LHCN-M2 (cell line): ENCODE measurements at places on chromosomes 2 and 18.

GRCh38 chr2:56714400-56714799 lies 530.6 kb downstream of the CCDC85A start:
- DNase-seq: no peak

- DNase-seq: no peak
These were observed 75.5 kb downstream of the PLCL1 start for GRCh38 chr2:197879812-197880408.

GRCh38 chr2:226953826-226954225 lies 118.0 kb downstream of the RHBDD1 start:
- no peak for DNase-seq

DNA sequence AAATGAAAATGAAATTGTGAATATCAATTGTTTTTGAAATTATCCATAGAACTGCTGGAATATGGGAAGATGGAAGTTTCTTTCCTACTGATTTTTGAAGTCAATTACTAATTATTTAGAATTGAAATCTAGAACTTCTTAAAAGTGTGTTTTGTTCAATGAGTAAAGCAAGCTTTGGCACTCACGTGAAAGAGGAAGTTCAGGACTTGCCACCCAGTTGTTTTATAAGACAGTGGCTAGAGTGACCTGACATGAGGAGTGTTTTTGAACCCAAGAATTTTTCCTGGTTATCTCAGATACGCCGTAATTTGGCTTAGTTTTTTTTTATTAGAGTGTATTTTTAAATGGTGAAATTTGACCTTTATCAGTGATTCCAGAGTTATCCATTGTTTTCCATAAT lies 3.5 kb downstream of the MXD1 start:
- no peak for DNase-seq

DNA sequence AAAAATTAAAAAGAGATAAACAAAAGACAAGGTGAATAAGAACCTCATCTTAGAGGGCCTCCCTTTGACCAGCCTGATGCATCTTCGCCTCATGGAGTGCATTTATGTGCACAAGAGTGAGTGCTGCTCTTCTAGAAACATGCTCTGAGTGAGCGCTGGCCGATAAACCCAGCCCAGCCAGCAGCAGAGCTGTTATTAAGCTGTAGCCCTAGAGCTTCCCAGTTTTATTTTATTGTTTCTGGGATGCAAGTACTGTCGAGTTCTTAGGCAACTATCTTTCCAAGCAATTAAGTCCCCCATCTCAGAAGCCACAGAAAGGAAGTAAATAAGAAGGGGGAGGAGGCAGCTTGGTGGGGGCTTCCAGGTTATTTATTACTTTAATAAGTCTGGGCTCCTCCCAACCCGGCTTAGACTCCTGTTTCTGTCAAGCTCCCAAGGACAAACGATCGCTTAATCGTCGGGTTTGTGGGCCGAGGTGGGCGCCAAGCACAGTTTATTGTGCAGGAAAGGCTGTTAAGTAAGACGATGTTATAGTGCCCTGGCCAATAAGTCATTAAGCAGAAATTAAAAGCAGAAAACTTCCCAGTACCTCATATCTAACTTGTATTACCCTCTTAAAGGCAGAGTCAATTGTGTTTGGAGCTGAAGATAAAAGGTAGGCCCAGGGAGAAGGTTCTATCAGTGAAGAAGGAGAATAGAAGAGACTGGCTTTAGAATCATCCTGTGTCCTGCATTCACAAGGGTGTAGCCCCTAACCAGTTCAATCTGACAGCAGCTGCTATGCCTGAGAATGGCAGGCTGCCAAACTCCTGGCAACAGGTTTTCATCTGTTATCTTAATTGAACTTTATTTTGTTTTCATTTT lies 176.3 kb downstream of the PIK3C3 start:
- DNase-seq: no peak

DNA sequence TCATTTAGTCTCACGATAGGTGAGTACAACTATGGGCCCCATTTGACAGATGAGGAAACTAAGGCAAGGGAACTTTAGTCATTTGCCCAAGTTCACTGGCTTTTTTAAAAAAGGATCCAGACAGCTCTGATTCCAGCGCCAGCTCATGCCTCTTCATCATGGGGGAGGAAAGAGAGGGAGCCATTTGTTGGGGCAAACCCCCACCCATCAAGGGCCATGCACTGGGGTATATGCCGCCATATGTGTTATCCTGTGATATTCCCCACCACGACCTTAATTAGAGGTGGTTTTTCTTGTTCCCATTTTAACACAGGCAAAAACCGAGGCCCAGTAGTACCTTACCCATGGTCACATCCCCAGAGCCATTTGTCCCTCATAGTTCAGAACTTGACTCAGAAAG lies 649 bp upstream of the GPBAR1 start:
- DNase-seq: no peak

DNA sequence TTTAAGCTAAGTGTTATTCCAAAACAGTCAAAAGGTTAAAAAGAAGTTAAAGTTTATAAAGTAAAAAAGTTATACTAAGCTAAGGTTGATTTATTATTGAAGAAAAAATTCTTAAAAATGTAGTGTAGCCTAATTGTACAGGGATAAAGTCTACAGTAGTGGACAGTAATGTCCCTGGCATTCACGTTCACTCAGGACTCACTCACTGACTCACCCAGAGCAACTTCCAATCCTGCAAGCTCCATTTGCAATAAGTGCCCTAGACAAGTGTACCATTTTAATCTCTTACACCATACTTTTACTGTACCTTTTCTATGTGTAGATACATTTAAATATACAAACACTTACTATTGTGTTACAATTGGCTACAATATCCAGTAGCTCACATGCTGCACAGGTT lies 86.1 kb downstream of the CACNB4 start:
- no peak for DNase-seq

GRCh38 chr2:226836548-226836885 lies 663 bp downstream of the RHBDD1 start:
- DNase-seq: no peak

GRCh38 chr18:11308499-11308898 lies 159.1 kb upstream of the PIEZO2 start:
- no peak for DNase-seq

GRCh38 chr2:129484999-129485897 lies 494.2 kb upstream of the RAB6C start:
- no peak for DNase-seq

DNA sequence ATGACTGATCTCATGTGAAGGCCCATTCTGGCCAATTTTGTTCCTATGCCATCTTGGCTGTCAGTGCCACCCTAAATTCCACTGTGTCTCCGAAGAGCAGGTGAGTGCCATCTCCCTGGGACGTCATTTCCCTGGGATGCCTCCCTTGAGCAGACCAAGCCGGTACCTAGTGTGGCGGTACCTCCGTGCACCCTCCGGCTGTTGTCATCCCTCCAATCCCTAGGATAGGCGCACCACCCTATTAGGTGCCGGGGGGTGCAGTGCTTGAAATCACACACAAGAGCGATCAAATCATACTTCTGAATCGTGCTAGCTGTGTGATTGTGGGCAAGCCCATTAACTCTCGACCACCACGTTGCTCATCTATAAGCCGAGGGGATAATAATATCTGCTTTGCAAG lies 81.8 kb upstream of the GLI2 start:
- DNase-seq: no peak

DNA sequence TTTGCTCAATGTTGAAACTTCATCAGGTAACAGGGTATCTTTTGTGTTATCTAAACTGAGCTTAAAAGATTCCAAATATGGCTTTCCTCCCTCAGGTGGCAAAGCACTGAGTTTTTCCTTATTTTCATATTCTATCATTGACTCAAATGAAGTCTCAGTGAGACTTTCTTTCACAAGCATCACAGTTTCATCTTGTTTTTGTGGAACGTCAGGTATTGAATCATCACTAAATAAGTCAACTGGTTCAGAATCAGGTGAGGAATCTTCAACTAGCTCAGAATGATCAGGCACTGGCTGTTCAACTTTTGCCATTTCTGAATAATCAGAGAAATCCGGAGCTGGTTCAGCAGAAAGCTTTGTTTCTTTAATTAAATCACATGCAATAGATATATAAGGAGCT lies 24.6 kb downstream of the RTN4 start:
- DNase-seq: no peak
